ENCODE measurements at places on chromosomes 1 and 21.

DNA sequence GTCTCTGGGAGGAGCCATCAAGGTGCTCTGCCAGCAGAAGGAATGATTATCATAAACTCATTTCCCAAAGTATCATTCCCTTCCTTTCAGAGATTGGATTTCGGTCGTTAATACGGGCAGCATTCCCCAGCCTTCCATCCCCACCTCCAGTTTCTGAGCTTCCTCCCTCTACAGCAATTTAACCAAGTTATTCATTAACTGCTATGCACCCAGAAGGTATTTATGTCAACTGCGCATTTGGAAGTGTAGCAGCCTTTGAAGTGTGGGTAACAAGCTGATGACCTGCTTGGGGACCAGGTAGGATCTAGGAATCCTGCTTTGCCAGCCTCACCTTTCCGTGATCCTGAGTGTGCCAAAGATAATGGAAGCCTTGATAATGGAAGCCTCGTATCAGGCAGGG, 172.4 kb upstream of the IGSF21 start:
- DNase-seq, result no peak

DNA sequence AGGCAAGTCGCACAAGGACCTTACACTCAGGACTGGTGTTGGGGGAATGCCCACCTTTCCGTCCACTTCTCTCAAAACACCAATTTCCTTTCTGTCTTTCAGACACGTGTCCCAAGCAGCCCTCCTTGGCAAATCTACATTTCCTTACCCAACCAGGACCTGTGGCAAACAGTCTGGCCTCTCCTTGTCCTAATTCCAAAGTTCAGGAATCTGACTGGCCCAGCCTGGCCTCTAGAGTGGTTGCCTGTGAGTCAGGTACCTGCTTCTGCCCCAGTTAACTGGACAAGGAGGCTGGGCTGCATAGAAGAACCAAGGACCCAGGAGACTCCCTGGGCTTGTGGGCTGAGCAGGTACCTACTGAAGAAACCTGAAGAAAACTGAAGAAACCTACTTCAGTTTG, 34.3 kb upstream of the CITED4 start:
- DNase-seq, result no peak

DNA sequence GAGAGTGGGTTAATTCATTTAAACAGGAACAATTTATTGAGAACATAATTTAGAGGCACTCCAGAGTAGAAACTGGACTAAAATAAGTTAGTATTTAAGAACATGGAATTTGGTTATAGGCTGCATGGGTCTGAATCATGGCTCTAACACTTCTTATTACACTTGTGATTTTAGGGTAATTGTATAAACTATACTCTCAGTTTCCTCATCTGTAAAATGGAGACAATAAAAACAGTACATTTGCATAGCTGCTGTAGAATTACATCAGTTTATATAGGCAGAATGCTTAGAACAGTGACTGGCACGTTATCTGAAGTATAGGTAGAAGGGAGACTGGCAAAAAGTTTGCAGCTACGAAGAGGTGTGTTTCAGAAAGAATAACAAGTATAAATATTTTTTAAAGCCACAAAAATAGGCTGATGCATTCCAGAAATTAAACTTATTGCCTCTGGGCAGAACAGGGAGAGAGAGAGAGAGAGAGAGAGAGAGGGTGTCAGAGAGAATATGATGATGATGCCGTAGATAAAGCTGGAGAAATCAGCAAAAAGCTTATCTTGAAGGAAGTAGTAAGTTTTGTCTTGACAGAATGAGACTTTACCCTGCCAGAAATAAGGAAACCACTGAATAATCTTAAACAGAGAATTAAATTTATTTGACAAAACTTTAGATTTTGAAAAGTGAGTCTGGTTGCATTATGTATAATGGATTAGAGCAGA, 8.1 kb upstream of the OR6K3 start:
- DNase-seq, result no peak

DNA sequence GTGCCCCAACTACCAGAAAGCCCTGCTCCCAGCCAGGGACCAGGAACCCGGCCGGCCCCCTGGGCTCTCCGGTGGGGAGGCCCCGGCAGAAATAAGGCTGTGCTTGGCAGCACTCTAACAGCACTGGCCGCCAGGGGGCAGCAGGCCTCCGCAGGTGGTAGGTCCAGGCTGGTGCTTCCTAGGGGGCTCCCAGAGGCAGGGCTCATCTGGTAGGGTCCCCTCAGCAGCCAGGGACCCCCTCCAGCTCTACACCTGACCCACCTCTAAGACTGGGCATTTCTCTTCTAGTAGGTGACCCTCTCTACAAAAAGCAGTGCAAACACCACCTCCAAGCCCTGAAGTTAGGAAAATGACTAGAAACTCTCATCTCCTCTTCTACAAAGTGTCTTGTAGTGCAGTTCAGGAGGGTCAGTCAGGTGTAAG, 85.6 kb downstream of the STUM start:
- DNase-seq, result peak; percentile 95

DNA sequence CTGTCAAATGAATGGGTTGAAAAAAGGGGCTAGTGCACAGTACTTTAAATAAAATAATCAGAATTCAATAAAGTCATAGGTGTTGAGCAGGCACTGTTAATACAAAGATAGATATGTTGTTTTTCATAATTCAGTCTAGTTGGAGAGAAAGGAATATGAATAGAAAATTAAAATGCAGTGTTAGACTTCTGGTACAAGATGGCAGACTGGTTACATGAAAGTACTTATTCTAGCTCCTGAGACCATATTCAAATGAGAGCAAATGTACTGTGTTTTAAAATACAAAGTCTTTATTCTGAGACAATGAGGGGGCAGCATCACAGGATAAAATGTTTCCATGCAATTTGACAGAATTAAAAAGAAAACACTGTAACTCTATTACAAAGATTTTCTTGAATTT, 542.1 kb downstream of the COL11A1 start:
- DNase-seq, result no peak

- DNase-seq, result peak; percentile 98
Measured at GRCh38 chr1:231211005-231211857, 29.8 kb upstream of the GNPAT start.

DNA sequence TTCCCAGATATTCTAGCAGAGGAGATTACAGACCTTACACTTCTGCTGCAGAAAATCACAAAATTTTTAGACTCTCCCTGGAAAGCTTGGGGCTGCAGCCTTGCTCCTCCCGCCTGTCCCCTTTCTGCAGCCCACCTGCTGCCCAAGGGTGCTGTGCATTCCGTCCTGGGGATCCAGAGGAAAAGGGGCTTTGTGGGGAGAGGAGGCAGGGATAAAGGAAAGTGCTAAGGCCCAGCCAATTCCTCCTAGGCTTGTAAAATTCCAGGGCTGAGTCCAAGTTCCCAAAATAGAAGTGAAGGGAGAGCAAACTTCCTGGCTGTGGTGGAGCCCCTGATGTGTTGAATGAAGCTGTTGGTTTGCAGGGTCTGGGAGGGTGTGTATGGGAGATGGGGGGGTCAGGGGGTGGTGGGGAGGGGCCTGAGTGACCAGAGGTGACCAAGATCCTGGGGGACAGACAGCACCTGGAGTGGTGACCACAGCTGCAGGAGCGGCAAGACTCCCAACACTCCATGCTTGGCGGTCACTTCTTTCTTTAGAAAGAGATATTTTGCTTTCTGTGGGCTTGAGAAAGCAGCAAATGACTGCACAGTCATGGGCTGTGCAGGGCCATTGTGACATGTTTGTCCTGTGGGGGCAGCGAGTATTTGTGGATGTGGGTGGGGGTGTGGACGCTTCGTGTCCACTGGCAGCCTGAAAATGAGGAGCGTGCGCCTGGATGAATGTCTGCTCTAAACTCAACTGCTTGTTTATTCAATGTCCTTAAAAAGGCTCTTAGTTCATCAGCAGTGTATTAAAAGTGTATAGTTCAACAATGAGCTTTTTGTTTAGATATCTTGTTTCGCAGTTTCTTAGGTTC, 68.4 kb downstream of the TLR5 start:
- no peak for DNase-seq

GRCh38 chr21:33355996-33356395, 31.2 kb downstream of the IFNAR1 start:
- DNase-seq, result no peak

DNA sequence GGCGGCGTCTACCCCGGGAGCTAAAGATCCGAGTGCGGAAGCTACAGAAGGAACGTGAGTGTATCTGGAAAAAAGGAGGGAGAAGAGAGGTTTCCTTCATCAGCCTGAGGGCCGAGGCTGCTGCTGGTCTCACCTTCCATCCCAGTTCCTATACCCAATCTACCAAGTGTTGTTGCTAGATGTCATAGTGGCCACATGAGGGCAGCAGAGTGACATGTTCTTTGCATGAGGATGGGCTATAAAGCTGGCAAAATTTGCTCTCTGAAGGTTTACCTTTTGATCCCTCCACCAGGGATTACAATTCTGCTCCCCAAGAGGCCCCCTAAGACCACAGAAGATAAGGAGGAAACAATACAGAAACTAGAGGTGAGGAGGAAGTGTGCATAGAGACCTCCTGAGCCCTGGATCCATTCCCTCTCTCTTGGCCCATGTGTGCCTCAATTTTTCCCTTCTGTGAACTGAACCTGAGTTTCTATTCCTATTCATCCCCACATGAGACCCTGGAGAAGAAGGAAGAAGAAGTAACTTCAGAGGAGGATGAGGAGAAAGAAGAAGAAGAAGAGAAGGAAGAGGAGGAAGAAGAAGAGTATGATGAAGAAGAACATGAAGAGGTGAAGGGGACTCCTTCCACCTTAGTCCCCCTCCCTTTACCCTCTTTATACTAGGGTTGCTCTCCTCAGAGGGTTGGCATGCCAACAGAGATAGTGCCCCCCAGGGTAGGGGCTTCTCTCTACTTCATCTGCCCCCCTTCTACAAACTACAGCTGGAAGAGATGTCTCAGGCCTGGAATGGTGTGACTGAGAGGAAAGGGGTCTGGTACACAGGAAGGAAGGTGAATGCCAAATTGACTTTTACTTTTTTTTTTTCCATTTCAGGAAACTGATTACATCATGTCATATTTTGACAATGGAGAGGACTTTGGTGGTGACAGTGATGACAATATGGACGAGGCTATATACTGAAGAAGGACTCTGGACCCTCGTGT, 13.3 kb downstream of the POLR3GL start:
- DNase-seq, result peak; percentile 79

DNA sequence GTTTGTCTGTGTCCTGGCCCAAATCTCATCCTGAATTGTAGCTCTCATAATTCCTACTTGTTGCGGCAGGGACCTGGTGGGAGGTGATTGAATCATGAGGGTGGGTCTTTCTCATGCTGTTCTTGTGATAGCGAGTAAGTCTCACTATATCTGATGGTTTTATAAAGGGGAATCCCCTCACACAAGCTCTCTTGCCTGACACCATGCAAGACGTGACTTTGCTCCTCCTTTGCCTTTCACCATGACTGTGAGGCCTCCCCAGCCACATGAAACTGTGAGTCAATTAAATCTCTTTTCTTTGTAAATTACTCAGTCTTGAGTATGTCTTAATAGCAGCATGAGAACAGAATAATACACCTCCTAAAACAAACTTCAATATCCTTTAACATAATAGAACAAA, 1065.6 kb downstream of the PLA2G4A start:
- DNase-seq, result no peak

DNA sequence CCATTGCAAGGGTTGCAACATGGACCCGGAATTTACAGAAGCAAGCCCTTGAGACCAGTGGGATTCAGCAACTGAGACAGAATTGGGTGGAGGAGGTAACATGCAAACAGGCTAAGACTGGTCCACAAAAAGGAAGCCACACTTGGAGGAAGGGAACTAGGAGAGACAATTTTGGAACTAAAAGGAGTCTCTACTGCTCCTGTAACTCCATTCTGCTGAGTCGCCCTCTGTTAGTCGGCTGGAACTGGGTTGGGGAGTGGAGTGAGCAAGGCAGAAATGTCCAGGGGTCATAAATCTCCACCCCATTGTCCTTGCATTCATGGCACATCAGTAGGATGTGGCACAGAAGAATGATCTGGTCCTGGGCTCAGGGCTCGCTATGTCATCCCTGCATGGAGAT, 5.1 kb downstream of the LAMB3 start:
- no peak for DNase-seq

Data from activated CD8-positive, alpha-beta memory T cell treated with anti-CD3 and anti-CD28 coated beads for 24 hours (primary cell).